ENCODE measurements at places on chromosomes 2 and 18.

- no peaks in the 10 kb centered on the region for H3K27me3 ChIP-seq
- H3K36me3 ChIP-seq = peaks cover 17% of the 10 kb centered on the region
- no peak for DNase-seq
Measured at GRCh38 chr2:46634905-46635304, 155.5 kb downstream of the TMEM247 start.

DNA sequence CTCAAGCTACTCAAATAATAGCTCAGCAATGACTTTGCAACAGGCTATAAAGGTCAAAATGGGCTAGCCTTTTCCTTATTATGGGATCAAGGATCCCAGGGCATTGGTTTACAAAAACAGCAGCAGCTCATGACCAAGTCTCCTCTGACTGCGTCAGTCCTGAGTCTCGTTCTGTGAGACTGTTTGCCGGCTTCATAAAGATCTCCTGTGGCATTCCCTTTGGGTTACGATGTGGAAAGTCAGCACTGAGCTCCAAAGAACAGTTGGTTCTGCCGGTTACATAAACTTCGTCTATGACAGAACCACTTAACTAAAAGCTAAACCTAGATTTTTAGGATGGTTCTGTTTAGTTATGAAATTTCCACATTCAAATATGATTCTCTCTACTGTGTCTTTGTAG lies 674.9 kb downstream of the ZEB2 start:
- H3K27me3 ChIP-seq = no peaks in the 10 kb centered on the region
- H3K4me3 ChIP-seq = no peak overlapping the region
- DNase-seq = no peak
- no peak overlapping the region for H3K27ac ChIP-seq
- no peaks in the 10 kb centered on the region for H3K36me3 ChIP-seq

DNA sequence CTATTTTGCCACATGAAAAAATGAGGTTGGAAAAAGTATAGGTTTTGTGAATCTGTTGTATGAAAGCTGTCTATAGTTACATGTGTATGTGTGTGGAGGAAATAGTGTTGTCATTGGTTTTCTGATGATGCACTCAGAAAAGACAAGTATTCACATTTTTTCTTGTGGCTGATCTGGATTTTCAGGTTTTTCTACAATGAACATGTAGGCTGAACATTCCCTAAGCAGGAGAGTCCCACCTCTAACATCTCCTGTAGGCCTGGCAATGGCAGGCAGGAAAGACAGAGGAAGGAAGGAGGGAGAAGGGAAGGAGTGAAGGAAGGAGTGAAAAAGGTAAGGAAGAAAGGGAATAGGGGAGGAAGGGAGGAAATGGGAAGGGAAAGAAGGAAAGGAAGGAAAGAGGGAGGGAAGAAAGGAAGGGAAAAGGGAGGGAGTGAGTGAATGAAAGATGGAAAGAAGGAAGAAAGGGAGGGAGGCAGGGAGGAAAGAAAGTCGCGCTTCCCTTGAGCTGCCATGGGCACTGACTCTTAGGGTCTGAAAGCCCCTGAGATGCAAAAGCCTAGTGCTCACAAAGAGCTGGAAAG lies 495 bp upstream of the IL36RN start:
- no peaks in the 10 kb centered on the region for H3K4me1 ChIP-seq
- no peak for DNase-seq
- H3K36me3 ChIP-seq = peaks cover 2% of the 10 kb centered on the region
- H3K4me3 ChIP-seq = no peak overlapping the region
- no peak overlapping the region for H3K27ac ChIP-seq
- peaks cover 41% of the 10 kb centered on the region for H3K27me3 ChIP-seq

DNA sequence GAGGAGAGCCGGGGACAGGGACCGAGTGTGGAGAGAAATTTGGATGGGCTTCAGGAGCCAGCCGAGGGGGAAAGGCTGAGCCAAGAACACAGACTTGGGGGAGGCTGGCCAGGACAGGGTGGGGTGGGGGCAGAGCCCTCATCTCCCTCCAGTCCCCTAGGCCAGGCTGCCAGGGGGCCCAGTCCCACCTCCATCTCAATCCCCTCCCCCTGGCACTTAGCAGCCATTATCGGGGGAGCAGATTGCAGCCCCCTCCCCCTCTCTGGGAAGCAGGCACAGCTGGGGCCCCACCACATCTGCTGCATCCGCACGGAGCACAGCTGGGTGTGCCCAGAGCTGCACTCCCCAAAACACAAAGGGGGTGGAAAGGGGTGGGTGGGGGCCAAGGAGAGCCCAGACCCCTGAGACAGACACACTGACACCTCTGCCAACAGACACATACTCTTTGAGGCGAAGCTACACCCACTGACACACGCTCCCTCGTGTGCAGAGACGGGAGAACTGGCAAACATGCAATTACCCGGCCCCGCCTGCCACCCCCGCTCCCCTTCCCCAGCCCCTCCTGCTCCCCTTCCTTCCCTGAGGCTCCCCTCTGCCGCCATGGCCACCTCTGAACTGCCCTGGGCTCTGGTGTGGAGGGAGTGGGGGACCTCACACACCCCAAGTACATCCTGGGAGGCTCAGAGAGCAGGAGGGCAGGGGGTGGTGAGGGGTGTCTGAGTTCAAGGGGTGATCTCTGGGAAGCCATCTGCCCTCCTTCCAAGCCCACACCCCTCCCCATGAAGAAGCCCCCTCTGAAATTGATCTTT lies 5.1 kb upstream of the ASIC4 start:
- peaks cover 29% of the 10 kb centered on the region for H3K4me1 ChIP-seq
- peak overlapping the region; percentile 27 for H3K27ac ChIP-seq
- peaks cover 31% of the 10 kb centered on the region for H3K36me3 ChIP-seq
- DNase-seq = no peak
- H3K27me3 ChIP-seq = peaks cover 63% of the 10 kb centered on the region
- peak overlapping the region; percentile 60 for H3K4me3 ChIP-seq

DNA sequence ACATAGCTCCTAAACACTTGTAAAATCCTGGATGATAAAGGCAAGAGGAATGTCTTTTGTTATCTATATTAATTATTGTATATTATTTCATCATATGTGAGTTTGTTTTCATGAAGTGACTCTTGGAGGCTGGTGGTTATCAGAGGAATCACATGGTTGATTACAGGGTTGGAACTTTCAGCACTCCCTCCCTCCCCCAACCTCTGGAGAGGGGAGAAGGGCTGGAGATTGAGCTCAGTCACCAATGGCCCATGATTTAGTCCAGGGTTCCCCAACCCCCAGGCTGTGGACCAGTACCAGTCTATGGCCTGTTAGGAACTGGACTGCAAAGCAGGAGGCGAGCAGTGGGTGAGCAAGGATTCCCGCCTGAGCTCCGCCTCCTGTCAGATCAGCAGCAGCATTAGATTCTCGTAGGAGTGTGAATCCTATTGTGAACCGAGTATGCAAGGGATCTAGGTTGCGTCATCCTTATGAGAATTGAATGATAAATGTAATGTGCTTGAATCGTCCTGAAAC lies 37.7 kb downstream of the FBXO48 start:
- no peaks in the 10 kb centered on the region for H3K27me3 ChIP-seq
- H3K36me3 ChIP-seq = peaks cover 4% of the 10 kb centered on the region
- peaks cover 15% of the 10 kb centered on the region for H3K4me1 ChIP-seq

- H3K36me3 ChIP-seq = no peaks in the 10 kb centered on the region
- no peak overlapping the region for H3K4me3 ChIP-seq
- H3K27me3 ChIP-seq = peaks cover 7% of the 10 kb centered on the region
- H3K27ac ChIP-seq = no peak overlapping the region
- DNase-seq = no peak
Measured at GRCh38 chr2:205273627-205274026, 408.7 kb upstream of the NRP2 start.

DNA sequence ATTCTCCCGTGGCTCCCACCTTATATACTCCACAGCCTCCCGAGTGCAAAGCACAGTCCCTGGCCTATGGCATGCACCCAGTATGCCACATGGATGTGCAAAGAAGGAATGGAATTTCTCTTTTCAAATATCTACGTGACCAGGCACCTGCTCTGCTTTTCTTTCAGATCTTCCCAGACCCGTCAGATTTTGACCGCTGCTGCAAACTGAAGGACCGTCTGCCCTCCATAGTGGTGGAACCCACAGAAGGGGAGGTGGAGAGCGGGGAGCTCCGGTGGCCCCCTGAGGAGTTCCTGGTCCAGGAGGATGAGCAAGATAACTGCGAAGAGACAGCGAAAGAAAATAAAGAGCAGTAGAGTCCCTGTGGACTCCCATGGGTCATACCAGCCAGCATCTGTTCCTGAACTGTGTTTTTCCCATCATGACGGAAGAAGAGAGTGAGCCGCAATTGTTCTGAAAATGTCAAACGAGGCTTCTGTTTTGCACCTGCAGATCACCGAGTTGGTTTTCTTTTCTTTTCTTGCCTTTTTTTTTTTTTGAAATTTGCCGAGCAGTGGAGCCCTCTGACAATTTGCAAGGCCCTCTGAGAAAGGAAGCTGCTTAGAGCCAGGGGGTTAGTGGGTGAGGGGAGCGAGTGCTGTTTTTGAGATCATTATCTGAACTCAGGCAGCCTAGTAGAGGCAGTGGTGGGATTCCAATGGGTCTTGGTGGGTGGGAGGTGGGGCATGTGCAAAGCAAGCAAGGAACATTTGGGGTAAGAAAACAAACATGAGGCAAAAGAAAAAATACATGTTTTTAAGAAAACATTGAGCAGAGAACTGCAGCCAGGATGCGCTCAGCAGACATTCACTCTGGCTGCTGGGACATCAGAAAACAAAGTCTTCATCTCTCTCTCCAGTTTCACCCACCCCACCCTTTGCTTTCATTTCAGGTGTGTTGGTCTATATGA lies 26.2 kb downstream of the LBH start:
- H3K36me3 ChIP-seq = peaks cover 51% of the 10 kb centered on the region
- peaks cover 40% of the 10 kb centered on the region for H3K4me1 ChIP-seq
- no peak overlapping the region for H3K4me3 ChIP-seq
- peak overlapping the region; percentile 3 for H3K27ac ChIP-seq

- H3K27me3 ChIP-seq = peaks cover 17% of the 10 kb centered on the region
- no peaks in the 10 kb centered on the region for H3K4me1 ChIP-seq
- no peaks in the 10 kb centered on the region for H3K36me3 ChIP-seq
- DNase-seq = no peak
- no peak overlapping the region for H3K4me3 ChIP-seq
Measured at GRCh38 chr2:18474700-18475099, 85.8 kb downstream of the RDH14 start.

GRCh38 chr2:20175267-20175666 lies 49.7 kb downstream of the SDC1 start:
- H3K27ac ChIP-seq = no peak overlapping the region
- H3K36me3 ChIP-seq = no peaks in the 10 kb centered on the region
- H3K4me3 ChIP-seq = no peak overlapping the region
- H3K27me3 ChIP-seq = no peaks in the 10 kb centered on the region

DNA sequence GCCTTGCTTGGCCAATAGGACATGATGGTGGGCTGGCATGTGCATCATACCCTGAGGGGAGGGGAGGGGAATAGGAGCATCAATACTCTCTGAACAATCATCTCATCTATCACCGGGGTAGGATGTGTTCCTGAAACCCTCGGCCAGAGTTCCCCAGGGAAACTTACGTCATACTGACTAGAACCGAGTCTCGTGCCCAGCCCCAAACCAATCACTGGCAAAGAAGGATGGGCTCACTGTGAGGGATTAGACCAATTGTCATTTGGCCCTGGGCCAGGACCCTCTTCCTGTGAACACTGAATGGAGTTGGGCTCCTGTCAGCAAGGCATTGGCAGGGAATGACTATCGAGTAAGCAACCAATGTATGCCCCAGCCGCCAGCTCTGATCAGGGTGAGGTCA lies 261.5 kb downstream of the MYCN start:
- no peak overlapping the region for H3K27ac ChIP-seq
- no peak overlapping the region for H3K4me3 ChIP-seq
- DNase-seq = no peak
- no peaks in the 10 kb centered on the region for H3K4me1 ChIP-seq

DNA sequence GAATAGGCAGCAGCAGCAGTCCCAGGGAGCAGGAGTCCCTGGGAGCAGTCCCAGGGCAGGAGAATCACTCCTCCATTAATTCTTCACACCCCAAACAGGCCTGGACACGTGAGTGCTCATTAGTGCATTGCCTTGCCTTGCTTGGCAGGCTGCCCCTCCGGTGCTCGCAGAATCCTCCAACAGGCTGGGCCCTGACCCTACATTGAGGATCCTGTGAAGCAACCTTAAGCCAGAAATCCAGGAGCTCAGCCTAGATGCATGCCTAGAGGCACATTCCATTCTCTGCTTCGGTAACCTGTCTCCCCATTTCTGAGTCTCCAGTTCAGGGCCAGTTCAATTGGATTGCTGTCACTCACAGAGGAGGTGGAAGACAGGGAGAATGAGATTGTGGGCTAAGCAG lies 97.4 kb upstream of the LRATD1 start:
- H3K4me1 ChIP-seq = no peaks in the 10 kb centered on the region
- H3K36me3 ChIP-seq = no peaks in the 10 kb centered on the region
- DNase-seq = no peak

DNA sequence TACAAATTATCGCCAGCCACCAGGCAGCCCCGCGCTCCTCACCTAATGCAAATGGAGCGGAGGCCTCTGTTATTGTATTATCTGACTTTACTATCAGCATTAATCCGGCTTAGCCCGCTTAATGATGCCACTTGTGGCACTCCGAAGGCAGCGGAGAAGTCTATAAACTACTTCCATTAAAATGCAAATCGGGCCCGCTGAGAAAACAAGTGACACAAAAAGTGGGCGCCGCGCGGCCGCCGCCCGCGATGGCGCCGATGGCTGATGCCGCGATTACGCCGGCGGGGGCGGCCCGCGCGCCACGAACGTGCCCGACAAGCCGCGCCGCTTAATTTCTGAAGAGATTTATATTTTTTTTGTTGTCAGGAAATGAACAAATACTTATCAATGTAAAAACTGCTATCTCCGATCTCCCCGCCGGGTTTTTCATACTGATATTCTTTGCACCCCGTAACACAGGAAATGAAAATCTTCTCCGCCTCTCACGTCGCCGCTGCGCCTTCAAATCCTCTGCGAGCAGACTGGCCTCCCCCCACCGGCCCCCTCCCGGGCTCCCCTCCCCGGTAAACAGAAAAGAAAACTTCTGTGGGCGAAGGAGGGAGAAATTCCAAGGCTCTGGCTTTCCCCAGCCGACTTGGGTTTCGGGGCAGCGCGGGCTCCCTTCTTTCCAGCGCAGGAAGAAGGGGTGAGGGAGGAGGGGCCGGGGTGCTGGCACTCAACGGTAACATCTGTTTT lies 221.8 kb downstream of the INSIG2 start:
- peak; percentile 26 for DNase-seq
- no peaks in the 10 kb centered on the region for H3K36me3 ChIP-seq
- H3K4me1 ChIP-seq = peaks cover 6% of the 10 kb centered on the region

DNA sequence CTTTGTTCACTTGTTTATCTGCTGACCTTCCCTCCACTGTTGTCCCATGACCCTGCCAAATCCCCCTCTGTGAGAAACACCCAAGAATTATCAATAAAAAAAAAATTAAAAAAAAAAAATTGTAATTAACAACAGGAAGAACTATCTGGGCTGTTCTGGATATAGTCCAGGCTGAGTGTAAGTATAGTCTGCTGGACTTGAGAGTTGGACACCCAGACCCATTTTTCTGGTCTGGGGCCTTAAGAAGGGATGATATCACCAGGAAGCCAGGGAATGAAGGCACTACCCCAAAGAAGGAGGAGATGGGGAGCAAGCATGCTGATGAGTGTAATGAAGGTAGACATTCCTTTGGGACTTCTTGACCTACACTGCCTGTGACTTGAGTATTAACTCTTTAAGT lies 72.1 kb upstream of the ZFP36L2 start:
- peak overlapping the region; percentile 51 for H3K27ac ChIP-seq
- peaks cover 24% of the 10 kb centered on the region for H3K36me3 ChIP-seq

Data from stimulated activated naive B cell treated with anti-CD40 and anti-IgM and Interleukin-4, amounts not matched to agents 10 μg/mL and 1 μg/mL and 100 μg/mL, for 72 hours (primary cell).